ENCODE measurements at places on chromosomes 5 and 9.

DNA sequence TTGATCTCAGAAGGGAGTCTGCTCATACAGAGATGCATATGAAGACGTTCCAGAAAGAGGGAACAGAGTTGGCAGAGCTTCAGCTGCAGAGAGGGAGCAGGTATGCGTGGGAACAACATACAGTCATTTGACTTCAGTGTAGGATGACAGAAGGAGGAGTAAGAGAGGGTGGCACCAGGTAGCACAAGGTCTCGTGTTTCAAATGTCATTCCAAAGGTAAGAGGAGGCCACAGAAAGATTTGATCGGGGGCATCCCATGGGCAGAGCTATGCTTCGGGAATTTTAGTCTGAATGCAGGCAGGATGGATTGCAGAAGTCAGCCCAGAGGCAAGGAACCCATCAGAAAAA lies 367.1 kb downstream of the CDK5RAP2 start:
- DNase-seq = no peak

DNA sequence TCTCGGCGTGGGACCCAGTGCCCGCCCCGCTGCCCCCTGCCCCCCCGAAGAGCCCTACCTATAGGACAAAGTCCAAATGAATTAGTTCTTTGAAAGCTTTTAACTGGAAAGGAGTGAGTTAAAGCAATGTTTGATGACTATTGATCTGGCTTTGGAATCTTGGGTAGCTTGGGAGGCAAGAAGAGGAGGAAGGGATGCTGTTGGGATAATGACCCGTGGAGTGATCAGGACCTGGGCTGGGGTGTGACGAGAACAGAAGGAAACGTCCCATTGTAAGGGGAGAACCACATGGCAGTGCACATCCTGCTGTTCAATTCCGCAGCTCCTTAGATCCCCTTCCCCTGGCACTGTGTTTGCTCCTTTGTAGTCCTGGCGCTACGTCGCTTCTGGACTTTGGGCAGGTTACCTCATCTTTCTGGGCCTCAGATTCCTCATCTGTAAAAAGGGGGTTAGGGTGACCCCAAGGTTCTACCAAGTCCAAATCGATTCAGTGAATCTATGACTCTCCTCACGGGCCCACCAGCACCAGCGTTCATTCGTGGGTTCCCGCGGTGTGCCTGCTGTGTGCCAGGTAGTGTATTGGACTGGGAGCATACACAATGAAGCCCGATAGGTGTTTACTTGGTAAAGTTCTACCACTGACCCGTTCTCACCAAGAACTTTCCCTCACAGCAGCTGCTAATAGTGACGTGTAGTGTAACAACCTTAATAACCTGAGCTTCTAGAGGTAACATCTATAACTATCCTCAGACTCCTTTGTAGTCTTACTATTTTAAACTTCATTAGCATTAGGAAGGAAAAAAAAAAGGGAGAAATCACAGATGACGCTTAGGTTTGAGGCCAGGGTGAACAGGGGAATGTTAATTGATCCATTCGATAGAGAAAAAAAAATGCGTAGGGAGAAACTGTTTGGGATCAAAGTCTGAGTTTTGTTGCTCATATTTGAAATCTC lies 1.1 kb upstream of the NADK2 start:
- DNase-seq = no peak

GRCh38 chr5:126004636-126005035 lies 418.6 kb upstream of the GRAMD2B start:
- no peak for DNase-seq

GRCh38 chr5:75051217-75051751 lies 1.1 kb downstream of the GCNT4 start:
- DNase-seq = no peak

GRCh38 chr9:91500509-91501014 lies 76.9 kb upstream of the NFIL3 start:
- DNase-seq = no peak

- no peak for DNase-seq
These were observed 17.0 kb downstream of the CAMK2A start for GRCh38 chr5:150272531-150272930.

- DNase-seq = no peak
These were observed 160.6 kb downstream of the PPP2R2B start for GRCh38 chr5:146717951-146718350.

GRCh38 chr9:108994695-108995094 lies 18.6 kb downstream of the CTNNAL1 start:
- no peak for DNase-seq

- no peak for DNase-seq
These were observed 282.6 kb downstream of the ELAVL2 start for GRCh38 chr9:23543419-23543818.

- no peak for DNase-seq
These were observed 18.9 kb upstream of the ORM1 start for GRCh38 chr9:114303977-114304376.

DNA sequence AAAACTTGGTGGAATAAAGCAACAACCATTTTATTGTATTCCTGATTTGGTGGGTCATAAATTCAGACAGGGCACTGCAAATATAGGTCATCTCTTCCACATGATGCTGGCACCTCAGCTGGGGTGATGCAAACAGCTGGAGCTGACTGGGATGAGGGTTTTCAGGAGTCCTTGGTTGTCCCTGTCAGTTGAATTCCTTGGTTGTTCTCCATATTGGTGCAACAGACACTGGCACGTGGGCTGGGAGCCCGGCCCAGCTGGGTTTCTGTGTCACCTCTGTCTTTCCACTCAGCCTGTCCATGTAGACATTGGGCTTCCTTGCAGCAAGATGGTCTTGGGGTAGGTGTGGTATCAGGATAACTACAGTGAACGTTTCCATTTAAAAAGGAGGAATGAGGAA lies 518.0 kb upstream of the MEF2C start:
- no peak for DNase-seq

GRCh38 chr5:125411071-125411743 lies 664.8 kb upstream of the ZNF608 start:
- DNase-seq = no peak

DNA sequence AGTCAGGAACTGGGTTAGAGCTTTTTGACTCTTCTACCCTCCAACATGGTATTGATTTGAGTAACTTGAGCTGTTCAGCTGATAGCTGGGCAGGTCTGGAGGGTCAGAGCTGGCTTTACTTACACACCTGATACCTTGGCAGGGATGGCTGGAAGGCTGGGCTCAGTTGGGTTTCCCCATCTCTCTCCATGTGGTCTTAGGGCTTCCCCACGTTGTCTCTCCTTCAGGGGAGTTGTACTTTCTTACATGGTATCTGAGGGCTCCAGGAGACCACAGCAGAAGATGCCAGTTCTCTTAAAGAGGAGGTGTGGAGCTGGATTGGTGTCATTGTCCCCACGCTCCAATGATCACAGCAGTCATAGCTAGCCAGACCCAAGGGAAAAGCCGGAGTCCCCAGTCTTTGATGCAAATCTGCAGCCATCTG lies 25.6 kb downstream of the ISOC1 start:
- DNase-seq = no peak

- DNase-seq = no peak
These were observed 100.1 kb upstream of the DHFR start for GRCh38 chr5:80754900-80755299.

DNA sequence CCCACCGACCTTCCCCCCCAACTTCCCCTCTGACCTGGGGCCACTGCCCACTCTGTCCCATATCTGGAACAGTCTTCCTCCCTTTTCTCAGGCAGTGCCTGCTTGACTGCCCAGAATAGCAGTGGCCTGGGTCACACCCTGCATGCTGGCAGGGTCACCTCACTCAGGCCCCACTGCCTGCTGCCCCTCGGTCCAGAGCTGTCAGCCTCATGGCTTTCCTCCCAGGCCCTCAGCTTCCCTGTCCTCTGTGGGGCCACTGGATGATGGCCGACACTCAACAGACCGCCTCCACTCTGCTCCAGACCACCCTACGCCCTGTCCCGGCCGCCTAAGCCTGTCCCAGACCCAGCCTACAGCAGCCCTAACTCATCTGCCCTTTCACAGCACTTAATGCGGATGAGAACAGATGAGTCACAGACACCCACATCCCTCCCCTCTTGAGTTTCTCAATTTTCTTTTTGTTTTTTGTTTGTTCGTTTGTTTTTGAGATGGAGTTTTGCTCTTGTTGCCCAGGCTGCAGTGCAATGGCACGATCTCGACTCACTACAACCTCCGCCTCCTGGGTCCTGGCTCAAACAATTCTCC lies 5.9 kb downstream of the PNPLA7 start:
- no peak for DNase-seq
